ENCODE measurements at places on chromosomes 2 and 18.

DNA sequence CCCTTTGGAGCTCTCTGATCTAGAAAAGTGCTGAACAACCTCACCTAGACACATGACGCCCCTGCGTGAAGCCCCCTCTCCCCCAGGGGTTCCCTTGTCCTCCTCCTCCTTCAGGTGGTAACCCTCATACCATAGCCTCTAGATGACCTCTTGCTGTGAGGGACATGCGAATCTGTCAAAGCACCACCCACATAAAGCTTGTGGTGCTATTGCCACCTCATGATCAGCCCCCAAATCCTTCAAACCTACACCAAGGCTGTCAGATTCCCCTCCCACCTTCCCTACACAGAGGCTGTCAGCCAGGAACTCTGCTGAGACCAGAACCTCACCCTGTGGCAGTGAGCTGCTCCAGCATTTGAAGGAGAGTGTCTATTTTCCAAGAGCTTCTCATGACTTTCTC, 43.1 kb upstream of the TEX51 start:
- no peak for DNase-seq

GRCh38 chr2:42274863-42275262, 86.2 kb downstream of the COX7A2L start:
- DNase-seq = no peak

DNA sequence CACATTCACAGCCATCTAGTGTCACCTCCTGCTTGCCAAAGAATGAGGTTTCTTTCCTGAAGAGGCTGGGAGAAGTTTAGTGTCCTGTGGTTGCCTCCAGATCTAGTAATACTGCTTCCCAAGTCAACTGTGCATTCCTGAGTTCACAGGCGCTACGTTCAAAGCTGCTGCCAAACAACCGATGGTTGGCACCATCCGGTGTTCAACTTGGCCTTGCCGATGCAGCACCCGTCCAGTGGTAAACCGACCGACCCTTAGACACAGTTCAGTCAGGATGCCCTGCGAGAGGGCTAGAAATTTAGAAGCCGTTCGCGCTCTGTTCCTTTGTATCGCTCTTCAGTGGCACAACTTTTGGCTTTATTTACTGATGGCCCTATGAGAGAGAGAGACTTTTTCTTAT, 28.6 kb downstream of the RMC1 start:
- no peak for DNase-seq

DNA sequence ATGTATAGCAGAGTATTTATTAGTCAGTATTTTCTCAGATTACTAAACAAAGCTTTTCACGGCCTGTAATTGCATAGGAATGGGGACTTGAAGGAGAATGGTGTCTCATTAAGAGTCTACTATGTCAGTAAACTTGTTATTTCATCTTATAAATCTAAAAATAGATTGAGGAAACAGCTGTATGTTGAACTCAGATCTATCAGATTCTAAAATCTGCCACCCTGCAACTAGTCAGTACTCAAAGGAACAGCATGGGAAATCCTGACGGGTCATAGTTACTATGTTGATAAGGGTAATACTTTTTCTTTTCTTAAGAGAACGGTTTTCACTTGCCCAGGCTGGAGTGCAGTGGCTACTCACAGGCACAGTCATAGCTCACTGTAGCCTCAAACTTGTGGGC, 70.2 kb upstream of the EMILIN2 start:
- no peak for DNase-seq

DNA sequence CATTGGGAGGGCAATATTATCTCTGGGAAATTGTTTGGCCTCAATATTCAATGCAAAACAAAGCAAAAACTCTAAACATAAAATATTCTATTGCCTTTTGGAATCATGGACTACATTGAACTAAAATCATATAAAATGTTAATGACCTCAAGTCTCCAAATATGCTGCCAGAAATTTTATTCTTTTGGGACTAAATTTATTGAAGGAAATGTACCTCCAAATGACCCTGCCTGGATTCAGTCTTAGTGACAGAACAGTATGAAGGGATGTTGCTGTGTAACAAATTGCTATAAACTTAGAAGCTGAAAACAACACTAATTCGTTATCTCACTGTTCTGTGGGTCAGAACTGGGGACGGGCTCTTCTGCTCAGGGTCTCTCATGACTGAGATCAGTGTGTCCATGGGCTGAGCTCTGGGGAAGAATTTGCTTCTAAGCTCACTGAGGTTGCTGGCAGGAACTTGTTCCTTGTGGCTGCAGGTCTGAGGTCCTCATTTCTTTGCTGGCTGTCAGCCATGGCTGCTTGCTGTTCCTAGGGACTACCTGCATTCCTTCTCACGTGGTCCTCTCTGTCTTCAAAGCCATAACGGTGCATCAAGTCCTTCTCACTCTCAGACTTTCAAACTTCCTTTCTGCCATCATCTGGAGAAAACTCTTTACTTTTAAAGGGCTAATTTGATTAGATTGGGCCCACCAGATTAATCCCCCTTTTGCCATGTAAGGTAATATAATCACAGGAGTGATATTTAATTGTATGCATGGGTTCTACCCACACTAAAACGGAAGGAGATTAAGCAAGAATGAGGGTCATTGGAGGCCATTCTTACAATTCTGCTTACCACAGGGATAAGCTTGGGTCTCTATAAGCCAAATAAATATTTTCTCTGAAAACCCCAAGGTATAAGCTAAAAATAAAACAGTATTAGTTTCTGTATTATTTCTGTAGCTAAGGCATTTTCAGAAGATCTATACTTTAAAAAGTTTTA, 149.0 kb downstream of the ADCYAP1 start:
- DNase-seq = no peak

DNA sequence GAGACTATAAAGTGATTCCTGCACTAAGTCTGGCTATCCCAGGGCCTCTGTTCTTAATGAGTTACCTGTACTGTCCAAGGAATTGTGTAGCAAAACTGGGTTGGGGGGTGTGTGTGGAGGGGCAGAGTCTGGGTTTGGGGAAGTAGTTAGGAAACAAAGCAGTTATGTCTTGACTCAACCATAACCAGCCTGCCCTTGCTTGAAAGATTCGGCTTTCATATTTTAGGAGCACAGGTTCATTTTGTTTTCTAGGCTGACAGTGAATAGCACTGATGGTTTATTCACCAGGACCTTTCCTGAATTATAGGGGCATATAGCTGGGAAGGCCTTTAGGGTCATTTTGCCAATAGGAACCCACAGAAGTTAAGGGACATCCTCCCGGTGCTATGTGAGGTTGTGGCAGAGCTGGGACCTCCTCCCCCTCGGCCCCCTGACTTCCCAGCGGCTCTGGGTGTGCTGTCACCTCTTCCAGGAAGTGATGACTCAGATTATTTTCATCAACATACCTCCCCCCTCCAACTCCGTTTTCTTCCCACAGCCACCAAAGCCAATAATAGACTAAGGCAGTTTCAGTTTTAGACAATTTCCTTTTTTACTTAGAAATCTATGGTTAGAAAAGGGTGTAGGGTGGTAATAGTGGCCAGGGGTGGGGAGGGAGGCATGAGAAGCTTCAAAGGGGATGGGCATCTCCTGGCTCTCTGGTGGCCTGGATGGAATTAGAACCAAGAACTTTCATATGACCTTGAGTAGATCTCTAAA, 44.8 kb downstream of the SETBP1 start:
- no peak for DNase-seq

GRCh38 chr18:23205980-23206379, 70.7 kb downstream of the CABLES1 start:
- DNase-seq = no peak

- no peak for DNase-seq
Measured at GRCh38 chr2:42249887-42250286, 80.7 kb downstream of the EML4 start.

DNA sequence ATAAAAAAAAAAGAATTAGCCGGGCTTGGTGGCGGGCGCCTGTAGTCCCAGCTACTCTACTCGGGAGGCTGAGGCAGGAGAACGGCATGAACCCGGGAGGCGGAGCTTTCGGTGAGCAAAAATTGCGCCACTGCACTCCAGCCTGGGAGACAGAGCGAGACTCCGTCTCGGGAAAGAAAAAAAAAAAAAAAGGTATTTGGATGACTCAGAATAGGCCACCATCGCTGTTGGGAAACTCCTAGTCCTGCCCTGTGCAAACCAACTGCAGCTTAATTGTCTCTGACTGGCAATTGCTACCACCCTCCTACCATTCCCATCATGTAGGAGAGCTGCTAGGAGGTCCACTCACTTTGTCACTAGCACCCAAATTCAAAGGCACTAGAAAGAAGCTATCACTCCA, 43.5 kb downstream of the ATP8B1 start:
- DNase-seq = no peak

DNA sequence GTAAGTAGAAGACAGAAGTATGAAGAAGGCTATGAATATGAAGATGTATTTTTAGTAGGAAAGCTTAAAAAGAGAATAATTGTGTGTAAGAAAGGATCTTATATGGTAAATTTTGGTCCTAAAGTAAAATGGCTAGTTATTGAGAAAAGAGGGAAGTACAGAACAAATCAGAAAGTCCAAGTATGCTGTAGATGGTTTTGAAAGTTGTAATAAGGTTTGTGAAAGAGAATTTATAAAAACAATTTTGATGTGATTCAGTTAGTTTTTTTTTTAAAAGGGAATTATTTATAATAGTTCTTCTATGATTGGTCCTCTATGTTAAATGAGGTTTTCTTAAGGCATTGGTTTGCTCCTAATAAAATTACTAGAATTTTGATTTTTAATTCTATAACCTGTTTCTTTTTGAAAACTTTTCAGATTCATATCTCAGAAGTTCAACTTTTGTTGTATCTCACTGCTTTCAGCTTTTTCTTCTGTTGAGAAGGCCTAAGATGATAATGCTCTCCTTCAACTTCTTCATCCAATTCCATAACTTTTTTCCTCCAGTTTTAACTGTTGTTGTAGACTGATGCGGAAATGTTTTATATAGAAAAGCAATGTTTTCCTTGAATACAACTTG, 322.7 kb downstream of the NOL4 start:
- no peak for DNase-seq

DNA sequence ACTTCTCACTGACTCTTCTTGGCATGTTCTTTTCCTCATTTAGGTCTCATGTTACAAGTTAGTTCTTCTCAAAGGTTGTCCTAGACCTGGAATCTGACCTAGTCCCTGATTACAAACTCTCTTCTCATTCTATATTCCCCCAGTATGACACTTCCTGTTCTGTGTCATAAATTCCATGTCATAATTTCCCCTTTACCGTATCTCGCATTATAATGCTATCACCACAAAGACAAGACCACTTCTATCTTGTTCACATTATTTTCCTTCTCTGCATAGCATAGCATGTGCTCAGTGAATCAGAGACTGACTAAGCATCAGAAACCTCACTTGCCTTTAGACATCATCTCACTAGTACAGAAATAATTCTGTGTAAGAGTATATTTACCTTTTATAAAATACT, 63.6 kb upstream of the CAVIN2 start:
- no peak for DNase-seq

DNA sequence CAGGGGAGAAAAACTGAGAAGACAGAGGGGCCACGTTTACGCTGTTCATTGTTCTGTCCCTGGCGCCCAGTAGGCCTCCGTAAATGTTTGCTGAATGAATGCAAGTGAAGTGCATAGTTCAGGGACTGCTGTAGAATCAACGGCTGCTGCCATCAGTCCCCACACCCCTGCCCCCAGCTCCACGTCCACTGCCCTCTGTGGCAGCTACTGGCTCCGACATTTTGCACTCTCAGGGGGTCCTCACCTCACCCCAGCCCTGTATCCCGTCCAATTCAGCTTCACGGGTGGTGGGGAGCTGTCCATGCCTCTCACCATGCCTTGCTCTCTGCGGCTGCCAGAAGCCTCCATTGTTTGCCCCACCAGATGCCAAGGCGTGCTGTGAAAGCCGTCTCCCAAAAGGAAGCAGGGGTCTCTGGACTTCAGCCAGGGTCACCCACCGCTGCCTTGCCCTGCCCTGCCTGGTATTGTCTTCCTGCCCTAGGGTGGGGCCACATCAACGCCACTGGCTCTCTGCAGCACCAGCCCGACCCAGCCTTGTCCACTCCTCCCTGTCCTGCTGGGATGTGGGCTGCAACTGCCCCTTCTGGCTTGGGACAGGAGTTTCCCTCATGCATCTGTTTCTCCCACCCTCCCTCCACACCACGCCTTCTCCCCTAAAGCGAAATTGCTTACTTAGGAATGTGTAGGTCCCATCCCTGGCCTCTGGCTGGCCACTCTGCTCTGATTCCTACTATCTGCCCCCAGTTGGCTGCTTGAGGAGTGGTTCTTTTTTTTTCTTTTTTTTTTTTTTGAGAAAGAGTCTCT, 86.0 kb downstream of the RHOB start:
- no peak for DNase-seq

GRCh38 chr18:55096263-55096951, 137.1 kb upstream of the CCDC68 start:
- peak; percentile 15 for DNase-seq

- DNase-seq = no peak
Measured at GRCh38 chr2:3534251-3534814, 15.0 kb upstream of the ADI1 start.

- no peak for DNase-seq
Measured at GRCh38 chr18:58221060-58221725, 177.2 kb downstream of the NEDD4L start.

DNA sequence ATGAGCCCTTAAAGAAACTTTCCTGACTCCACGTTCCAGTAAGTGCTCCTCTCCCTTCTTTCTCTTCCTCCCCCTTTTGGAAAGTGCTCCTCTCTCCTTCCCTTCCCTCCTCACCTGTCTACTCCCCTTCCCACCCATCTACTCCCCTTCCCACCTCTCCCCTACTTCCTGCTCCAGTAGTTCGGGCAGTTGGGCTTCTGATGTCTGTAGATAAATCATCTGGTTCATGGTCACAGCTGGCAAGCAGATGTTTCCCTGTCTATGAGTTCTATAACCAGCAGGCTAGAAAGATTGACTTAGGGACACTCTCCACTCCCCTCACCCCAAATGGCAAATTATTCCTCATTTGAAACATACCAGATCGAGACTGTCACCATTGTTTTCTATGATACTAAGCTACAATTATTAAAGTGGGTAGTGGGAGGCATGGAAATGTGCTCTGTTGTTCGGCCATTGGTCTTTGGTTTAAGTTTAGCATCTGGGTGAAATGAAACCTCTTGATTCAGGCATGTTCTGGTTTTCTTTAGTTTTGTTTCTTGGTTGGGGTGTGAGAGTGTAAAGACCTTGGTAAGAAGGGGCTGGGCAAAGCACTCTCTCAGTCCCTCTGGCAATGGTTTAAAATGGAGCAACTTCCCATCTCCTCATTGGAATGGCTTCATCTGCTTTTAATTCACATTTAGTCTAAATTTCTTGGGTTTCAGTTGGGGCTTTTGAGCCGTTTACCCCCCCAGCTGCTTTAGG, 413.2 kb upstream of the SPRED2 start:
- DNase-seq = no peak

GRCh38 chr2:206693399-206694137, 24.6 kb downstream of the DYTN start:
- DNase-seq = peak; percentile 49

DNA sequence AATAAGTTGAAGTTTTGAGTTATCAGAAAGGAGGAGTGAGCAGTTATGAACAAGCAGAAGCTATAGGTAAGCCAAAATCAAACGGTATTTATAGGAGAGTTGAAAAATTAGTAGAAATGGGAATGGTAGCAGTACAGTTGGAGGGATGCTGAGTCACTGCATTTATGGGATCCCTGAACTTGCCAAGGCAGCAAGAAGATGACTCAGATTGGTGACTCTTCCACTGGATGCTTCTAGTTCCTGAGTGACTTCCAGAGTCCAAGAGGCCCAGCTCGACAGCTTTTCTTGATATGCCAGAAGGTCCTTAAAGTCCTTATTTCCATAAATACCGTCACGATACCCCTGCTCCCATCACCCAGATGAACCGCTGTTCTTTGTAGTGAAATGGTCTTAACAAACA, 31.1 kb upstream of the ACTR3 start:
- DNase-seq = no peak

GRCh38 chr2:10668402-10669012, 21.3 kb downstream of the NOL10 start:
- no peak for DNase-seq

- DNase-seq = no peak
Measured at GRCh38 chr18:45335282-45336043, 279.8 kb upstream of the SLC14A2 start.

All from GM13976 (cell line).